ENCODE measurements at places on chromosomes 1 and 21. TPM values are rescaled to one million over a fixed set of nuclear protein-coding genes. Genes with fewer than 3 reads are reported as not detected.

Gene LRRC38
- not detected for total RNA-seq

Gene TOMM20
- 117 TPM for total RNA-seq

Gene GOLT1A
- total RNA-seq, result not detected

Gene SOAT1
- 18.6 TPM for total RNA-seq

Gene MCOLN3
- 1.8 TPM for total RNA-seq

Gene COL24A1
- total RNA-seq, result 0.63 TPM

Gene DSCAM
- 0.20 TPM for total RNA-seq

Gene ADGRB2
- total RNA-seq, result 10.2 TPM

Gene PLPPR4
- total RNA-seq, result 0.78 TPM

Gene LBR
- total RNA-seq, result 33.2 TPM

Gene PROK1
- total RNA-seq, result not detected

Gene AGTRAP
- total RNA-seq, result 56.4 TPM

Gene PRKAA2
- total RNA-seq, result 10.4 TPM

Gene LRRC53
- total RNA-seq, result not detected

Gene LRRC8B
- total RNA-seq, result 24.6 TPM

Gene TSPAN1
- total RNA-seq, result 136 TPM

Gene WLS
- total RNA-seq, result 20.0 TPM

Gene KCNH1
- 1.3 TPM for total RNA-seq

Gene RIPPLY3
- not detected for total RNA-seq

Gene GUCA2B
- total RNA-seq, result not detected

Gene PODN
- 81.2 TPM for total RNA-seq

Gene EGLN1
- total RNA-seq, result 48.5 TPM

Gene NPPB
- not detected for total RNA-seq

All from thyroid gland (tissue), 4 donors.